ENCODE measurements at places on chromosomes 4 and X.
A peak's percentile ranks its signal among the peaks of the same experiment; 100 is the strongest.

DNA sequence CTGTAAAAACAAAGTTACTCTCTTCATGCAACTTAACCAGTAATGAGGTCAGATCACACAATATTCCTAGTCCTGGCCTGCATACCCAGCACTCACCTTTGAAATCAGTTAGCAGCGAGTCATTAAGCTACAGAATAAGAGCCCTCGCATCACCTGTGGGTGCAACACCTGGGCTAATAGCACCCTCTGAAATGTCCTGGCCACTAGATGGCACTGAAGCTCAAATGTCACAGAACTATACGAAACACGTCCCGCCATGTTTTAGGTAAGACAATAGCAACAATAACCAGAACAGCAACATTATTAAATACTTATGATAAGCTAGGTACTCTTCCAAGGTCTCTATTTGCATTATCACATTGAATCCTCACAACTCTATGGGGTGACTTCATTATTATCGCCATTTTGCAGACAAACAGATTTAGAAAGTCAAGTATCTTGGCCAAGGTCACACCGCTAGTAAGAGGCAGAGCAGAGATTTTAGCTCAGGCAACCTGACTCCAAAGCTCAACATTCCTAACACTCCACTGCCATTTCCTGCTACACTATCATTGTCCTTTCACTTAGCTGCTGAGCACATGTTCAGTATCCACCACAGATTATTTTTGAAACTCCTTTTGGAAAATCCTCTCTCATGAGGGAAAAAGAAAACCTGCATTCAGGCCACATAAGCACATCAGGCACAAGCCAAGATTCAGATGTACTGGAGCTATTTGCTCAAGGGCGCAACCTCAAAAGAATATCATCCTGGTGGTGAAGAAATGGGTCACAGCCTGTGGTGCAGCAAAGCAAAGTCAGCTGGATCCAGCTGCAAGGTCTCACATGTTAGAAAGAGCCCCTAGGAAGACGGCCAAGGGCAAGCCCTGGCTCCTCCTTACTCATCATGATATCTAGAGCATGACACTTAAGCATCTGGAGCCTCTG, 59.5 kb upstream of the KDR start:
- peak; percentile 26 for DNase-seq

DNA sequence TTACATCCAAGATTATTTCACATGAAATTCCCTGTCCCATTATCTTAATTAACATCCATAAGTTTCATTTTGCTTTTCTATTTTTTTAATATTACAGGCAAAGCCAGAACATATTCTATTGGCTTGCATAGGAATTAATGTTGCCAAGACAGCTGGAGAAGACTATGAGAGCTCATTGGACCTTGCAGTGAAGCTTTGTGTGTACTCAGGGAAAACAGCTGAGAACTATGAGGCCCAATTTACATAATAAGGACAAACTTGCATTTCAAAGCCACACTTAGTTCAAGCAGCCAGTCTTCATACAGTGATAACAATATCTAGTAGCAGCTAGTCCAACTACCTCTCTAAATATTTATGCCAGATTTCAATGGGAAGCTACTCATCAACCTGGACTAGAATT, 134.4 kb downstream of the DDX53 start:
- DNase-seq = no peak

- no peak for DNase-seq
Measured at GRCh38 chr4:57504139-57504538, 394.0 kb upstream of the IGFBP7 start.

- DNase-seq = peak; percentile 21
Measured at GRCh38 chrX:34656842-34657725, at the start of gene TMEM47. Gene TMEM47 (minus strand): TSS chrX:34657285. CDS start chrX:34657029, 256 bp downstream.

DNA sequence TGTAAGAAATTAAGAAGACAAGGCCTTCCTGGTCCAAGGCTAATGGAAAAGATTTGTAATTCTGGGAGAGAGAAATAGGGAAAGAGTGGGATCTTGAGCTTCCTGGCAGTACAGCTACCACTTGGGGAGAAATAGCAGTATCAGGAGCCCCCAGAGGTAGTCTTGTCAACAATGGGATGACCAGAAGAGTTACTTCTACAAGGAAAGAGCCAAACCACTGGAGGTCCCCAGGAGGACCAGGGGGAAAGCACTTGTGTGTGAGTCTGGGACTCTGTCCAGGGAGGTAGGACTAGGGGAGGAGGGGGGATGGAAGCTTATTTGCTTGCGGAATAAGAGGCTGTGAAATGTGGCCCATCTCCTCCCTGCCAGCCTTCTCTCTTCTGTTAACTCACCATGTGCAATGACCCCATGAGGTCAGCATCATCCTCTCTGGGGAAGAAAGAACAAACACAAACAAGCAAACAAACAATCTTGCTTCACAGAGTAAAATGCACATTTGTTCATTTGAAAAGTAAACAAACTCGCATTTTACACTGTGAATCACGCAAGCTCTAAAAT, 160.1 kb downstream of the STK32B start:
- DNase-seq = no peak

- no peak for DNase-seq
Measured at GRCh38 chrX:22383988-22384387, 111.3 kb downstream of the CBLL2 start.

- DNase-seq = no peak
Measured at GRCh38 chrX:102712981-102713625, 855 bp downstream of the GPRASP2 start.
